AG08396 (cell line): ENCODE measurements at places on chromosomes 1 and 21.
A peak's percentile ranks its signal among the peaks of the same experiment; 100 is the strongest.

DNA sequence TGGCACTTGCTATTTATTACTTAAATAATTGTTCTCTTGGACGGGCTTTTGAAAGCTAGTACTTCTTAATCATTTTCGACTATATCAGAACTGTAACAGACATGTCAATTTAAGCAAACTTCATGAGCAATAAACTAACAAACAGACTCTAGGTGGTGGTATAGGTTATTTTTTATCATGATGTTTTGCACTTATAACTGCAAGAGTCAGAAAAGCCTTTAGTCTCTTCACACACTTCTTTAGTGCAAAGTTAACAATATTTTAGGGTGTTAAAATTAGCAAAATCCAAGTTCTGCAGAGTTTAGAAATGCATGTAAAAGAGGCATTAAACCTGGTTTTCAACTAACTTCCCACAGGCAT lies 2.2 kb downstream of the NRIP1 start:
- no peak for DNase-seq

- DNase-seq = no peak
These were observed 908 bp downstream of the S100A6 start for GRCh38 chr1:153534925-153535241.

GRCh38 chr1:145782272-145783099 lies 41.4 kb downstream of the RNF115 start:
- peak; percentile 60 for DNase-seq

- DNase-seq = no peak
These were observed 5.9 kb downstream of the TRAPPC3 start for GRCh38 chr1:36143424-36143823.

DNA sequence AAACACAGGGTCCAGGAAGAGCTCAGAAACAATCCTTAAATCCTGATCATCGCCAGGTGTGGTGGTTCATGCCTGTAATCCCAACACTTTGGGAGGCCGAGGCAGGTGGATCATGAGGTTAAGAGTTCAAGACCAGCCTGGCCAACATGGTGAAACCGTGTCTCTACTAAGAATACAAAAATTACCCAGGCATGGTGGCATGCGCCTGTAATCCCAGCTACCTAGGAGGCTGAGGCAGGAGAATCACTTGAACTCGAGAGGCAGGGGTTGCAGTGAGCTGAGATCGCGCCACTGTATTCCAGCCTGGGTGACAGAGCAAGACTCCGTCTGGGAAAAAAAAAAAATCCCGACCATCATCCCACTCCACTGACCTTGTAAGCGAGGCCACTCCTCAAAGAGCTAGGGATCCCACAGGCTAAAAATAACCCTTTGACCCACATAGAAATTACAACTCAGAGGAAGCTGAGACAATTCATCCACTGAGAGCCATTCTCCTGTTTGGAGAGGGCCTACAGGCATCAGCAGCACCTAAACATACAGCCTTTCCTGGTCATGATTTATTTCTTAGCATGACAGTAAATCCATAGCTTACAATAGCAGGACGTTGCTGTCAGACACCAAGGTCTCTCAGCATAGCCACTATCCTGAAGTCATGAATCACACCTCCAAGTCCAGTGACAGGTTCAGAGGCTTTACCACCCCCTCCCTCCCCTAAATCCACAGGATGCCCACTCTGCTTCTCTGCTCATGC lies 66.7 kb downstream of the TGFBR3 start:
- DNase-seq = no peak

- no peak for DNase-seq
These were observed 3.2 kb upstream of the KIAA1614 start for GRCh38 chr1:180909462-180909976.

- no peak for DNase-seq
These were observed 3.7 kb downstream of the CCDC24 start for GRCh38 chr1:43994794-43995790.

DNA sequence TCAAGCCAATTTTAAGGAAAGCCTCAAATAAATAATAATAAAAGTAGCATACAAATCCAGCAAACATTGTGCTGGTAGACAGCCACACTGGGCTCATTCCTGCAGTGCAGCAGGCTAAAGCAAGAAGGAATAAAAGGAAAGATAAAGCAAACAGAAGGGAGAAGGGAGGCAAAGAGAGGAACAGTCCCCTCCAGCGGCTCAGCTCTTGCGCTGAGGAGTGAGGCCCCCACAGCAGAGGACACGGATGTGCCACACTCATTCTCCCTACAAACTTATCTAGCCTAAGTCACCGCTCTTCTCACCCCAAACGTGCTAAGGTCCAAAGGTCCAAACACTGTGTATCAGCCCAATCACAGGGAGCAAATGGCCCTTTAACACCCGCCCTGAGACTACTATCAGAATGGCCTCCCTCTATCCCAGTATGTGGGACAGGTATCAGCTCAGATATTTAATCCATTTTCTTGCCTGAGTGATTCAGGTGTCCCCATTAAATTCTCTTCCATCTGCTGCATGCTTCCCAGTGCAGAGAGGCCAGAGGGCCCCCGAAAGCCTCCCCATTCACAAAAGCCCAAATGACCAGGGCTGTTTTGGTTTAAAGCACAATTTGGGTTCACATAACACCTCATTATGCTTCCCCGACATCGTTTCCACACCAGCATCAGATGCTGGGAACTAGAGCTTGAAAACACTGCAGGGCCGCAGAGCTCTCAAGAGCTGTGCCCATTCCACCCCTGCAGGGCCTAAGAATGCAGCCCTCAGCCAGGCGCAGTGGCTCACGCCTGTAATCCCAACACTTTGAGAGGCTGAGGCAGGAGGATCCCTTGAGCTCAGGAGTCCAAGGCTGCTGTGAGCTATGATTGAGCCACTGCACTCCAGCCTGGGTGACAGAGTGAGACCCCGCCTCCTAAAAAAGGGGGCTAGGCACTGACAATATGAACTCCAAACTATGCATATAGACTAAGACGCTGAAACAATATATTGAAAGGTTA lies 17.8 kb downstream of the CAPZB start:
- no peak for DNase-seq

- no peak for DNase-seq
These were observed 6.2 kb downstream of the SIM2 start for GRCh38 chr21:36704958-36705678.

- DNase-seq = peak; percentile 35
These were observed 164.8 kb downstream of the KCNJ6 start for GRCh38 chr21:37751268-37751975.

GRCh38 chr1:29521811-29522580 lies 285.7 kb downstream of the PTPRU start:
- DNase-seq = no peak

- peak; percentile 6 for DNase-seq
These were observed 89.7 kb upstream of the ESRRG start for GRCh38 chr1:216812966-216813365.

DNA sequence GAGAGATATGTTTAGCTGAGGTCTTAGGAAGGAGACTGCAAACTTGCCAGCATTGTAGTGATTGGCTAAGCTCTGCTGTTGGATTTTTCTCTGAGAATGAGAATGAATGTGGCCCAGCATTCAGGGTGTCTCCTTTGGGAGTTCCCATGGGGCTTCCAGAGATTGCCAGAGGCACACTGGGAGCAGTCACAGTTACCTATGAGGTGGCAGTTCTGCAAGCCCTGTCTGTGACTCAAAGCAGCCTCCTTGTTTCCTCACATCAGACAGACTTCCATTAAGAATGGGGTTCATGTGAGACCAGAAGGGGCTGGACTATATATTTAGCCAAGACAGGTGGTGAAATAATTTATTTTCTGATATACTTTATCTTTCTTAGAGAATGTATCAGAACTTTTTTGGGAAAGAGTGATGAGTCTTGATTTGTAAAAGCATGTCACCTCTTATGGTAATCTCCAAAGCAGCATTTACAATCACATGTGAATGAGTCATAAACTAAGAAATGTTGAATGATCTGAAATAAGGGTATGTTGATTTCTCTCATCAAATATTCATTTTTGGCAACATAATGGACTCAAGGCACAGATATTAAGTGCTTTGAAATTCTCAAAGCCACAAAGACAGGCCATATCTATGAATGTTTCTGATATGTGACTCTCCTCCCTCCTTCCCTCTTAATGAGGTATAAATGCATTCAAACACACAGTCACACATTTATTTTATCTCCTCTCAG lies 9.5 kb upstream of the SLC19A2 start:
- DNase-seq = no peak

DNA sequence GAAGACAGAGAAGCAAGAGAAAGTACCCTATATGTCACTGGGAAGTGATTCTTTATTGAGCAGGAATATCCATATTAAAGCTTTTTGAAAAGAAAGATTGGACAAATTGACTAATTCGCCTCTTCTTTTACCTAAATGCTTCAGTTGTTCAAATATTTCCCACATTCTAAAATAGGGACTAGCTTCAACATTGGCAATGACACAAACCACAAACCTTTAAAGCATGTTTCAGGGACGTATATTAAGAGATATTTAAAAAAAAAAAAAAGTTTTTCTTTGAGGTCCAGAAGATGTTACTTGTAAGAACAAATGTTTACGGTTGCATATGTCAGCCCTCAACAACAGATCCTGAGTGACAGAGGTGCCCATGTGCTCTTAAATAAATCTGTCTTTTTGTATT lies 235.0 kb upstream of the NFIA start:
- DNase-seq = no peak

GRCh38 chr1:193694741-193695140 lies 508.3 kb upstream of the B3GALT2 start:
- no peak for DNase-seq

GRCh38 chr1:222136869-222137268 lies 395.0 kb upstream of the DUSP10 start:
- DNase-seq = no peak

DNA sequence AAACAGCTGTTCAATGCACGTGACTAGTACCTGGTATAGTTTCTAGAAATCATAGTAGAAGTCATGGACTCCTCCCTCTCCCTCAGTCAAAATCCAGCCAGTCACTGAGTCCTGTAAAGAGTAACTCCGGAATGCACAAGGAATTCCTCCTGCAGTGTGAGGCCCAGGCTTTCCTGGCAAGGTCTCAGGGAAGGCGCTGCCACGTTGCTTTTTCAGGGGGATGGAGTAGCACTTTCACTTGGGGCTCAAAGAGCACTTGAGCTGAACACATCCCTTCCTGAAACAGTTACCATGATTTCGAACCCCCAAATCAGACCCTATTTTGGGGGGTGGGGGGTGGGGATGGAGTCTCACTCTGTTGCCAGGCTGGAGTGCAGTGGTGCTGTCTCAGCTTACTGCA lies 26.4 kb upstream of the LRRC8D start:
- DNase-seq = peak; percentile 45

- no peak for DNase-seq
These were observed 33.9 kb upstream of the ZNF362 start for GRCh38 chr1:33222381-33222780.

GRCh38 chr1:166017395-166017794 lies 149.4 kb downstream of the FAM78B start:
- DNase-seq = no peak

DNA sequence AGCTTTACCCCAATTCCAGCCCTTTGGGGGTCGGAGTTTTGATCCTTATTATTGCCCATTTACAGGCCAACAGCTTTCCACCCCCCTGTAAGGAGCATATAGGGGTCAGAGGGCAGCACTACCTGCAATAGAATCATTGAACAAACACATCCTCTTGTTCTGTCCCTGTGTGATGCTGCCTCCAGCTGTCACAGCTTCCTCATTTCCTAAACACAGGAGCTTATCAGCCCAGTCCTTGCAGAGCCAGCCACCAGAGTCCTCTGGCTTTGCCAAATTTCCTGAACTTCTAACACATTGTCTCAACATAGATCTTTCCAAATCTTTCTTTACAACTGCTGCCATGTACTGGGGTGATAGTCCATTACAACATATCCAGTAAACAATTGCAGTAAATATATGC lies 32.8 kb upstream of the PTBP2 start:
- no peak for DNase-seq

DNA sequence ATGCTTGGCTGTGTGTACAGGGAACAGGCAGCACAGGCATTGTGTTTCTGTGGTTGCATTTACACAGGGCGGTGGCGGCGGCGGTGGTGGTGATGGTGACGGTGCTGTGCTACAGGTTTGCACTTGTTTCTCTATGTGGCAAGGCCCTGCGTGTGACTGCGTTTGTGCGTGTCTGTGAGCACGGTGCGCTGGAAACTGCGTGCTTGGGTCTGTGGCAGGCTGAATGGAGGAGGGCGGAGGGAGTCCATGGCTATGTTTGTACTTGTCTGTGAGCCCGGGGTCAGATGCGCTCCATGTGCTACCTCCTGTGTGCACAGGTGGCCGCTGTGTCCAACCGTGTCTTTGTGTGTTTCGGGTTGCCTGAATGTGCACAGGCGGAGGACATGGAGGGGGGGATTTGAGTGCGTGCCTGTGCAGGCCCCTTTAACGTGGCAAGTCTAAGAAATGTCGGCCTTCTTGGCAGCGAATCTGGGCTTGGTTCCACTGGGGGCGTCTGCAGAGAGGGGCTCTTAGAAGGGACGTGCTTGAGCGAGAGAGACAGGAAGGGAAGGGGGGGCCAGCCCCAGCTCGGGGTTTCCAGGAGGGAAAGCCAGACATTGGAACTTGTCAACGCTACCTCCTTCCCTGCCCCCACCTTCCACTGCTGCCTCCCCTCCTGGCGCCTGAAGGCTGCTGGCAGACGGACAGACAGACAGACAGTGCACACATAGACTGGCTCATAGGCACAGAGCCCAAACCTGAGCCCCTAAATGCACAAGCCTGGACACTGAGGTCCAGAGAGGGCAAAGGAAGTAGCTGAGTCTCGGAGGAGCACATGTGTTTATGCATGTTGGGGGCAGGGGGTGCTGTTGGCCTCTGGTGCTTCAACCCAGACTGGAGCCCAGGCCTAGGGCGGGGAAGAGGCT lies 32.7 kb upstream of the WASF2 start:
- DNase-seq = no peak

GRCh38 chr1:177703888-177704446 lies 265.9 kb downstream of the SEC16B start:
- DNase-seq = no peak

- DNase-seq = peak; percentile 61
These were observed 493 bp downstream of the DISC1 start for GRCh38 chr1:231626951-231627614.

GRCh38 chr1:167839009-167839408 lies 74.9 kb downstream of the ADCY10 start:
- no peak for DNase-seq

- DNase-seq = no peak
These were observed 14.6 kb downstream of the SLC66A1 start for GRCh38 chr1:19326748-19327065.

DNA sequence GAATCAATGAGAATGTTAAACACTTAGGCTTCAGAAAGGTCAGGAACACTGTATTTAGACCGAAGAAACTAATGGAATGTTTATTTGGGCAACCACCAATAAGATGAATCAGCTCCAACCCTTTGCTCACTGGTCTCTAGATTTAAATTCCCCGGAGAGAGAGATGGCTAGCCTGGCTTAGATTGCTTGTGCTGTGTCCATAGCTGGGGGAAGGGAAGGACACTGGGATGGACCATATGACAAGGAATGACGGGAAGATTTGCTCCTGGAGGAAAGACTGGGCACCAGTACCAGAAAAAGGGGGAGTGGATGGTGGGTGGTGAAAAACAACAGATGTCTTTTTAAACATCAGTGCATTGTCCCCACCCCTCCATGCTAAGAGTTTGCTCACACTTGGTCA lies 426.6 kb downstream of the DUSP10 start:
- peak; percentile 40 for DNase-seq
